ENCODE measurements at places on chromosomes 12 and 14.

DNA sequence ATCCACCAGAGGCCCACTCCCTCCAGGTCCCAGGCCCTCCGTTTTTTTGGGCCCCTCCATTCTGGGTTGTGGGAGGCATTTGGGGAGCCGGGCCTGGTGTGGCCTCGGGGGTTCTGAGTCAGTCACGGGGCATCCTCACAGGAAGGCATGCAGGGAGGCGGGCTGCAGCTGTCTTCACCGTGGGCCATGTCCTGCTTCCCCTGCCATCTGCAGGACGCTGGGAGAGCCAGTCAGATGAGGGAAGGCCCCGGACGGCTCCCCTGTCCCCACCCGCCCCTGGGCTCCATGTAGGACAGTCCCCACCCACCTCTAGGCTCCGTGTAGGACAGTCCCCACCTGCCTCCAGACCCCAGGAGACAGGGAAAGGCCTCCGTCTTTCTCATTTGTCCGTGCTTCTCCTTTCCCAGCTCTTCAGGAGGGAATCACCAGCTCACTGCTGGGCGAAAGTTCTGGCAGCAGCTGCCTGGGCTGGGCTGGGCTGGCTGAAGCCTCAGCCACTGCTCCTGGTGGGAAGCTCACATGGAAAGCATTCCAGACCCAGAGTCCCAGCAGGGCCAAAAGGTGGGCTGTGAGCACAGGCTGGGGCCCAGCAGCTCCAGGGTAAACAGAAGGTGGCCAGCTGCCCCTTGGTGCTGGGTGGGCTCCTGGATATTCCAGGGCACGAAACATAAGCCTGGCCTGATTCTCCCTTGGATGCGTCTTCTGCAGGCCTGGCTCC, 217.8 kb downstream of the KIF26A start:
- no peak for DNase-seq

GRCh38 chr12:76138656-76139055, 54.2 kb upstream of the NAP1L1 start:
- DNase-seq = no peak

GRCh38 chr12:10027311-10027710, 3.2 kb upstream of the CLEC9A start:
- DNase-seq = no peak

GRCh38 chr14:24053548-24054323, 1.9 kb downstream of the CARMIL3 start:
- DNase-seq = no peak
